ENCODE measurements at places on chromosomes 4 and X. TPM values are rescaled to one million over a fixed set of nuclear protein-coding genes. Genes with fewer than 3 reads are reported as not detected.

The RADX gene
- total RNA-seq, result 0.60 TPM

The MAGEA4 gene
- not detected for total RNA-seq

- DNase-seq, result no peak
These were observed 91.6 kb upstream of the H2AZ1 start for GRCh38 chr4:100041646-100042045.

DNA sequence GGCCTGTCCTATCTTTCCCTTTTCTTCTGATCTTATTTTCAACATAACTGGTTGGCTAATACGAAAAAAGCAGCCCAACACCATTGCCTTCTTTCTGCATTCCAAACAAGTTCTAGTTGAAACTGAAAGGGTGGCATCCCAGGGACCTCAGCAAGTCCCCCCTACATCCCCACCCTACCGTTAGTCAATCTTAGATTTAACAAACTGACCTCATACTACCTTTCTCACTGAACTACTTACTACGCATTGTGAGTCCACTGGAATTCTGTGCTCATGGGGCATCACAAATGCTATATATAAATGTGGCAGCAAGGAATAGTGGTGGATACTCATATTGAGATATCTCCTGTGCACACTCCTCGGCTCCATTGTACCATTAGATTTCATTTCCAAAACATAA, 33.1 kb upstream of the FGF5 start:
- DNase-seq, result no peak

The SCFD2 gene
- 9.4 TPM for total RNA-seq

DNA sequence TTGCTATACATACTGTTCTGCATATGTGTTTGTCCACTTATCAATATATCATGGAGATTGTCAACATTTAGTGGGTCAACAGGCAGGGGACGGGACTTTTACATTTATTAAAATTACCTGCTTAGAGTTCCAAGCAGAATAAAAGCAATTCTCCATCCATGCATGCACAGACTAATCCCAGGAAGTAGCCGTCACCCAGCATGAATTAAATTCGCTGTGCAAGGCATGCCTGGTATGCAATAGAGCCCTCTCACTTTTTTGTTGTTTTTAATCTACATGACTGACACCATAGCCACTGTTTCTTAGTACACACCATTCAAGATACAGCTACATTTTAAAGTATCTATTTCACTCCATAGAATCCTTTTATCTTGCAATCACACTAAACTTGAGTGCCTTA, 108.9 kb downstream of the USP46 start:
- DNase-seq, result no peak

- DNase-seq, result no peak
These were observed 180.4 kb downstream of the AFAP1 start for GRCh38 chr4:7759216-7759615.

DNA sequence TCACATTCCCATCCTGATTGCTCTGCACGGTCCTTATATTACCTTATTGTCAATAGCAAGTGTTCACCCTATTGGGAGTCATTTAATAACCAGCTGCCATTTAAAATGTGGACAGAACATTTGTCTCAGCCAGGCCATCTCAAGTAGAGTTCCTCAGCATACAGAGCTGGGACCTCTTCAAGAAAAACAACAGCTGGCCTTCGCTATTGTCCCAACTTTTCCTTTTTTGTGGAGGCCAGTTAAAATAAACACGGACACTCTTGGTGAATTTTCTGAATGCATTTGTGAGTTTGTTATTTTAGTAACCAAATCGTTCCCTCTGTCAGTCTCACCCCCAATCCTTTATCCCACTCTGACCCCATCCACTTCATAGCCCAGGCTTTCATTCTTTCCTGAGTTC, 395.3 kb upstream of the PITX2 start:
- DNase-seq, result no peak

GRCh38 chr4:168631241-168632162, 134.7 kb downstream of the PALLD start:
- DNase-seq, result peak; percentile 59

DNA sequence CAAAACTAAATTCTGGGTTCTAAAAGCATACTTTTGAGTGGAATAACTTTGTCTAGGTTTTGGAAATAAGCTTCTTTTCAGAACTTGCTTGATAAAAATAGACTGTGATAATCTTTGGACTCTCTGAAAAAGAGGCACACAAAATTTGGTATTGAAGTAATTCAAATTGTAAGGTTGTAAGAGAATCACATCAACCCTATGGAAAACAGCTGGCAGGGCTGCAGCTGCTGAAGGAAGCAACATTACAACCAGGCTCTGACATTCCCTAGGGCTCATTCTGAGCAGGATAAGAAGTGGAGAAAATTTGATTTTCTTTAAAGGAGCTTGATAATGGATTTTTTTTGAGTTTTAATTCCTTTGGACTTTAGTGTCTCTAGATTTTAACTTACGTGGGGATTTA, 147.6 kb downstream of the FSTL5 start:
- no peak for DNase-seq

- DNase-seq, result no peak
These were observed 139.7 kb downstream of the LRBA start for GRCh38 chr4:150875367-150875766.

The ATP2B3 gene
- not detected for total RNA-seq

DNA sequence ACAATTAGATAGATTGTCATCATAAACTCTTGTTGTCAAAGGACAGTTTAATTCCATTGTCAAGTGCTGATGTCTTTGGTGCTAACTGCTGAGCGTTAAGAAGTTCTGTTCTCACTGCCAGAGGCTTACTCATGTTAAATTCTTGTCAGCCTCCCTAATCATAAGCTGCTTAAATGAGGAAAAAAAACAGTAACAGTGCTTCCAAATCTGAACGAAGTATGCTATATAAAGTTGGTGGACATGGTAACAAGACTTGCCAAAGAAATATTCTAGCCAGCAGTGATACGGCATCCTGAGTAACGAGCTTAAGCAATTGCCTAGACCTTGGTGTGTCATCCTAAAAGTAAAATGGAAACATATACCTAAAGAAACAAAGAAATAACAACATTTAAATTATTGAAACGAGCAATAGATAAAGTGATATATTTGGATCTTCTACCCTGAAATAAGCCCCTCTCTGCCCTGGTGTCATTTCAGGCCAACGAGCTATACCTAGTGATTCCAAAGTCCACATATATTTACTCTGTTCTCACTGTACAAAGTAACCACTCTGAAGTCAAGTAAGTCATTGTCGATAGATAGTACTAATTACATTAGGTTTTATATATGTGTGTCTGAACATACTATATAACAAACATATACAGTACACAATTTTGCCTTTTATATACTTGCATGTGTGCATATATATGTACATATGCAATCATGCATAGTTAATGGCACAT, 339.7 kb upstream of the HS3ST1 start:
- DNase-seq, result no peak

The DGKK gene
- total RNA-seq, result not detected

The POU3F4 gene
- total RNA-seq, result not detected

DNA sequence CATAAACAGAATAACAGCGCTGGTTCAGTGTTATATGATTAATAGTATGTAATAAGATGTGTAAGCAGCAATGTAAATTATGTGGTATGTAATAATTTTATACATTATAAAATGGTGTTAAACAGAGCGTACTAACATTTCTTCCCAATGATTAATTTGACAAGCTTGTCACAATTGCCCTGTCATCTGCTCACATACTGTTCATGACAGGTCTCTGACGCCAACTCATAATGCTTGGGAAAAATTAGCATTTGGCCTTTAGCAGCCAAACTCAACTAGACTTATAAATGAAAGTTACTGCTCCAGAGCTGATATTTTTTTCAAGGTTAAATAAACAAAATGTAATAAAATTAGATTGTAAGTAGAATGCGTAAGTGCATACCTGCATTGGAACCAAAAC, 246.8 kb downstream of the TRAM1L1 start:
- DNase-seq, result no peak

DNA sequence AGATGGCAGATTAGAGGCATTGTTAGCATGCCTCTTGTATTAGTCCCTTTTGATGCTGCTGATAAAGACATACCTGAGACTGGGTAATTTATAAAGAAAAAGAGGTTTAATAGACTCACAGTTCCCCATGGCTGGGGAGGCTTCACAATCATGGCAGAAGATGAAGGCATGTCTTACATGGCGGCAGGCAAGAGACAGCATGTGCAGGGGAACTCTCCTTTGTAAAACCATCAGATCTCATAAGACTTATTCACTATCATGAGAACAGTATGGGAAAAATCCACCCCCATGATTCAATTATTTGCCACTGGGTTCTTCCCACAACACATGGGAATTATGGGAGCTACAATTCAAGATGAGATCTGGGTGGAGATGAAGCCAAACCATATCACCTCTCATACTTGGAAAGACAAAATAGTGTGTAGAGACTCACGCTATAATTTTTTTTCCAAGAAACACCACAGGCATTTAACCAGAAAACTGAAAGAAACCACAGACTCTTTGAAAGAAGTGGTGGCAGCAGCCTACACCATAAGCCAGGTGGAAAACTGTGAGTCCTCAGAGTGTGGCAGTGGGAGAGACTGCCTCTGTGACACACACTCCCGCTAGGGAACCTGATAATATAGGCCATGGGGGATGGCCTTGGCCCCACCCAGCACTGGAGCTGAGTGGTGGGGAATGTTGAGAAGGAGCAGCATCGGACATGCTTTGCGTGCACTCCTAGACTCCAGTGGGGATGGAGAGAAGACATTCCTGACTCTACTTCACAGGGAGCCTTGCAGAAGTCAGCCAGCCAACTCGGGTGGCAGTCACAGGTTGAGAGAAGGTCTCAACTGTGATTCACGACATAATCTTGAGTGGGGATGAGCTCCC, 51.5 kb downstream of the SLC2A9 start:
- no peak for DNase-seq

GRCh38 chr4:105967058-105967658, 71.9 kb downstream of the NPNT start:
- DNase-seq, result peak; percentile 46

- DNase-seq, result no peak
These were observed 46.4 kb upstream of the SPRY1 start for GRCh38 chr4:123350191-123350544.

- no peak for DNase-seq
These were observed 21.1 kb upstream of the GPR34 start for GRCh38 chrX:41667631-41668030.

DNA sequence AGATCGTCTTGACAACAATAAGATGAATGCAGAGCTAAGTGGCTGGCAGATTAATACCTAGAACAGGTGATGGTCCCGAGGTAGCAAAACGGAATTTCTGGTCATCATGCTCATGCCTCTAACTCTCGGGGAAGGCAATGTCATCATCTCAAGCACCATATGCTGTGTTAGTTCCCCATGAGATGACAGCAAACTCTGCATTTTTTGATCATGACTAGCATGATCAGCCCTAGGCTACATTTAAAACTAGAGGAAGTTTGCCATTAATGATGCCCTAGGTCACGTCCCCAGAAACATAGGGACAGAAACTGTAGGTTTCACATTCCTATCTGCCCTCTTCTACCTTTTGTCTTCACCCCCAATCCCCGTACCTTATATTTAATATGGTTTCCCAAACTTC, 11.6 kb downstream of the LPAR4 start:
- no peak for DNase-seq

The AKAP4 gene
- not detected for total RNA-seq

The AVPR2 gene
- not detected for total RNA-seq

GRCh38 chr4:83917572-83917971, 381.7 kb downstream of the GPAT3 start:
- DNase-seq, result no peak

DNA sequence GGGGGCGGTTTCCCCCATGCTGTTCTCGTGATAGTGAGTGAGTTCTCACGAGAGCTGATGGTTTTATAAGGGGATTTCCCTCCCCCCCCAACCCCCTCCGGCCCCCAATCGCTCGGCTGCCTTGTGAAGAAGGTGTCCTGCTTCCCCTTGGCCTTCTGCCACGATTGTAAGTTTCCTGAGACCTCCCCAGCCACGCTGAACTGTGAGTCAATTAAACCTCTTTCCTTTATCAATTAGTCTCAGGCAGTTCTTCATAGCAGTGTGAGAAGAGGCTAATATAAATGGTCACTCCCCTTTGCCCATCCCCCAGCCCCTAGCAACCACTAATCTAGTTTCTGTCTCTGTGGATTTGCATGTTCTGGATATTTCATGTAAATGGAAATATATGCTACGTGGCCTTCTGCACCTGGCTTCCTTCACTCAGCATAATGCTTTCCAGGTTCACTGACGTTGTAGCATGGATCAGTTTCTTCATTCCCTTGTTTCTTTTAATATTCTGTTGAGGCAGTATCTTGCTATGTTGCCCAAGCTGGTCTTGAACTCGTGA, 16.4 kb downstream of the GPR143 start:
- DNase-seq, result no peak

The F8A2 gene
- total RNA-seq, result 7.7 TPM

GRCh38 chr4:95640311-95640710, 91.5 kb upstream of the UNC5C start:
- no peak for DNase-seq

DNA sequence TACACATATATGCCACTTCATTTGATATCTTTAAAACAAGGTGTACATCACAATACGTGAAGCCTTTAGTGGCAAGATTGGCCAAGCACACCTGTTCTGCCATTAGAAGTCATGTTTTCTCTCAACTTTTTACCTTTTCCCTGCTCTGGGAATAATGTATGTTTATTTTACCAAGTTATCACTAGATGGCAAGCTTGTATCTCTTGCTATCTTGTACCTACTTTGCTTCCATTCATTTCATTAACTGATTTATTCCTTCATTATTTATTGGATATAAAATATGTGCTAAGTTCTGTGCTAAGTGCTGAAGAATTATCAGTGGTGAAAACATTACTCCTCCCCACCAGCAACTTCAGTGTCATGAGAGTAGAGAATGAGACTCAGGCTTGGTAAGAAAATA, 245.5 kb downstream of the ANK2 start:
- no peak for DNase-seq

DNA sequence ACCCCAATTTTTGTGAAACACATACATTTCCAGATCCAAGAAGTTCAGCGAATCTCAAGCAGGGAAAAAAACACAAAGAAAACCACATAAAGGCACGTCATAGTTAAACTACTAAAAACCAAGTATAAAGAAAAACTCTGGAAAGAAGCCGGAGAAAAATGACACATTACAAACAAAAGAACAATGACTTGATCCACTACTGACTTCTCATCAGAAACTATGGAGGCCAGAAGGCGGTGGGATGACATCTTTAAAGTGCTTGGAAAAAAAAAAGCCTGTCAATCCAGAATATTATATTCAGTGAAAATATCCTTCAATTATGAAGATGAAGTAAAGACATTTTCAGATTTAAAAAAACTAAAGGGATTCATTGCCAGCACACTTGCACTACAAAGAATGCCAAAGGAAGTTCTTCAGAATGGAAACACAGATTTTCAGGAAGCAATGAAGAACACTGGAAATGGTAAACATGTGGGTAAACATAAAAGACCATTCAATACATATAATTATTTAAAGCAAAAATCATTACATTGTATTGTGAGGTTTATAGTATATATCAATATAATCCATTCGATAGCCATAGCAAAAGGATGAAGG, 32.6 kb upstream of the PPP2R2C start:
- DNase-seq, result no peak
